Glutamatergic neuron (in vitro differentiated cells): ENCODE measurements at places on chromosomes 3 and 15. TPM values are rescaled to one million over a fixed set of nuclear protein-coding genes. Genes with fewer than 3 reads are reported as not detected.

The TGM5 gene
- not detected for total RNA-seq

The CACNA2D3 gene
- 10.0 TPM for total RNA-seq

The SERP1 gene
- 45.2 TPM for total RNA-seq

The KCTD6 gene
- total RNA-seq = 21.1 TPM

The RPS17 gene
- total RNA-seq = 874 TPM

The GRIP2 gene
- total RNA-seq = 0.34 TPM

The ABCC5 gene
- 134 TPM for total RNA-seq
